NCI-H1930 (cell line): ENCODE measurements at places on chromosomes 6 and 20.

- no peak for DNase-seq
These were observed 151.1 kb downstream of the LRRC1 start for GRCh38 chr6:53945765-53946407.

GRCh38 chr6:85798931-85799652 is 156.4 kb upstream of the SYNCRIP start:
- DNase-seq: no peak

DNA sequence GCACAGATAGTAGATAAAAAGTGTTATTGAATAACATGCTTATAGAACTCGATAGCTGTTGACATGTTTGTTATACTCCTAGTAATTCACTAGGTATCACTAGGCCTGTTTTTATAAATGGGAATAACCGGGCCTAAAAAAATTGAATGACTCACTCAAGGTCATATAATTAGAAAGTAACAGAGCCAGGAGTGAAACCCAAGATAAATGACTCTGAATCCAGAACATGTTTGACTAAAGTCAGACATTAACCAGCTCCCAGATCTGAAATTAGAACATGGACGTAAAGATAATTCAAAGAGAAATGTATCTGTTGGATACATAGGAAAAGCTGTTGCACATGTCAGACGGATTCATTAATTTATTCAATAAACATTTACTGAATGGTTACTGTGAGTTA is 26.9 kb downstream of the RGS17 start:
- DNase-seq: no peak

- DNase-seq: peak; percentile 22
These were observed 150.4 kb upstream of the HMGN3 start for GRCh38 chr6:79384845-79385244.

DNA sequence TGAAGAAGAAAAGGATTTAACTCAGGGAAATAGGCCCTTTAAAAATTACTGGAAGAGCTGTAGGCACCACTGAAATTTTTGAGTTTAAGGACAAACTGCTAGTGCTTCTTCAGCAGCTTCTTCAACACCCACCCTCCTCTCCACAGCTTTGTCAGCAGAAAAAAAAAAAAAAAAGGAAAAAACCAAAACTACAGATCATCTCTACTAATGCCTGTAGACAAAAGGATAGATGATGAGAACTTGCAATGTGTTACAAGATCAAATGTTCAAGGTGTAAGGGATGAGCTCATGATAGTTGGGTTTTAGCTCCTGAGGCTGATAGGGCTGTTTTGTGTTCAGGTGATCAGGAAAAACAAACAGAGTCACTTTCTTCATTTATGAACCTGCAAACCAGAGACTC is 55.2 kb upstream of the PREP start:
- no peak for DNase-seq

DNA sequence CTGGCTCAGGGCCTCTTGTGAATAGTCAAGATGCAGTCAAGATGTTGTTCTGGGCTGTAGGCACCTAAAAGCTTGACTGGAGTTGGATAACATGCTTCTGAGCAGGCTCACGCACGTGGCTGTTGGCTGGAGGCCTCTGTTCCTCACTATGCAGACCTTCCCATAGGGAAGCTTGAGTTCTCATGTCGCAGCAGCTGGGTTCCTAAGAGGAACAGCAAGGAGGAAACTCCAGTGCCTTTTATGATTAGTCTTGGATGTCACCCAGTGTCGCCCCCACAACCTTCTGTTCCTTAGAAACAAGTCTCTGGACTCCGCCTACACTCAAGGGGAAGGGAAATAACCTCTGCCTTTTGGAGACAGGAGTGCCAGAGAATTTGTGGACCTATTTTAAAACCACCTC is 210.7 kb downstream of the BCAS1 start:
- DNase-seq: no peak

- no peak for DNase-seq
These were observed 412.6 kb upstream of the PLCB4 start for GRCh38 chr20:8656335-8656734.

DNA sequence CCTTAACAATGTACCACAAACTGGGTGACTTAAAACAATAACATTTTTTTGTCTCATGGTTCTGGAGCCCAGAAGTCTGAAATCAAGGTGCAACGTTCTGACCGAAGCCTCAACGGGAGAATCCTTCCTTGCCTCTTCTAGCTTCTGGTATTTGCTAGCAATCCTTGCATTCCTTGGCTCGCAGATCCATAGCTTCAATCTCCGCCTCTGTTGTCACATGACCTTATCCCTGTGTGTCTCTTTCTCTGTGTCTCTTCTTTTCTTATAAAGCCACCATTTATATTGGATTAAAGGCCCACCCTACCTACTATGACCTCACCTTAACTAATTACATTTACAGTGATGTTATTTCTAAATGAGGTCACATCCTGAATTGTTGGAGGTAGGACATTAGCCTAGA is 37.2 kb upstream of the DOK5 start:
- DNase-seq: no peak

DNA sequence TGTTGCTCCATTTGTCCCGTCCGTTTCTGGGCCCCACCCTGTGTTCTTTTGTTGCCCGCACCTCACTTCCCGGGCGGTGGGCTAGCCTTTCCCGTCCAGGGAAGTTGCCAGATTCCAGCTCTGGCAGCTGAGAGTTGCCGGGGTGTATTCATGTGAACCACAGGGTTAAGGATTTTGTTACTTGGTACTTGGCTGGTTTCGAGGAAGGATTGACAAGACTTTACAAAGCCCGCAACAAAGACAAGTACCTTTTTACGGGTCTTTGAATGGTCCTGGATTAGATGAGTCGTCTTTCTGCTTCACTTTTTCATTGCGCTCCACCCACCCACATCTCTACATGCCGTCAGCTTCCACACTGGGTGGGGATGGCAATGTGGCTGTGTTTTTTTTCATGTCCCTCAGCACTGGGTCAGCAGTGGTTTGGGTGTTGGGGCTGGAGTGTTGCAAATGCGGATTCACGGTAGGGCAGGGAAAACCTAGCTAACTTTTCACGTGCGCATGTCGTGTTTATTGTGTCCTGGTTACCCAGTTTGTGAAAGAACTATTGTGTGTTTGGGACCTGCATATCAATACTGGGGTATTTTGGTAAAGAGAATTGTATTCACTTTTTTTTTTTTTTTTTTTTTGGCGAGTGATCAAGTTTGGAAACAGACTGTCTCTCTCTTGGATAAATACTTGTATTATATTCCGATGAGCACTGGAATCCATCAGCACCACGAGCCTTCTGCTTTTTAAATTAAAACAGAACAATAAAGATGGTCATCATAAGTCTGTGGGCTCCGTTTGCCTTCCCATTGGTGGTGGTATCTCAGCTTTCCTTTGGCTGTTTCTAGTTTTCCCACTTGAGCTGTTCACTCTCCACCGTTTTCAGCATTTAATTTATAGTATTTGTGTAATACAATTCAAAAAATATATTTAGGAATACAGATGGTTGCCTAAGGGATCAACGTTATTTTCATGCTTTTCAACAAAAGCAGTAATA is 1.2 kb downstream of the DUSP22 start:
- no peak for DNase-seq

GRCh38 chr6:131954775-131955107 is 3.6 kb upstream of the CCN2 start:
- no peak for DNase-seq

GRCh38 chr6:68126089-68126749 is 508.9 kb upstream of the ADGRB3 start:
- no peak for DNase-seq

GRCh38 chr6:93749191-93749590 is 329.8 kb upstream of the EPHA7 start:
- DNase-seq: no peak

- DNase-seq: no peak
These were observed 148.2 kb downstream of the ERMARD start for GRCh38 chr6:169899481-169900145.

GRCh38 chr20:38805502-38805957 is at the start of gene PPP1R16B:
Gene PPP1R16B (plus strand): TSS chr20:38805697. CDS start chr20:38835926, 30,229 bp downstream.
- peak; percentile 22 for DNase-seq

GRCh38 chr20:35643045-35643444 is 21.7 kb downstream of the CPNE1 start:
- DNase-seq: no peak

DNA sequence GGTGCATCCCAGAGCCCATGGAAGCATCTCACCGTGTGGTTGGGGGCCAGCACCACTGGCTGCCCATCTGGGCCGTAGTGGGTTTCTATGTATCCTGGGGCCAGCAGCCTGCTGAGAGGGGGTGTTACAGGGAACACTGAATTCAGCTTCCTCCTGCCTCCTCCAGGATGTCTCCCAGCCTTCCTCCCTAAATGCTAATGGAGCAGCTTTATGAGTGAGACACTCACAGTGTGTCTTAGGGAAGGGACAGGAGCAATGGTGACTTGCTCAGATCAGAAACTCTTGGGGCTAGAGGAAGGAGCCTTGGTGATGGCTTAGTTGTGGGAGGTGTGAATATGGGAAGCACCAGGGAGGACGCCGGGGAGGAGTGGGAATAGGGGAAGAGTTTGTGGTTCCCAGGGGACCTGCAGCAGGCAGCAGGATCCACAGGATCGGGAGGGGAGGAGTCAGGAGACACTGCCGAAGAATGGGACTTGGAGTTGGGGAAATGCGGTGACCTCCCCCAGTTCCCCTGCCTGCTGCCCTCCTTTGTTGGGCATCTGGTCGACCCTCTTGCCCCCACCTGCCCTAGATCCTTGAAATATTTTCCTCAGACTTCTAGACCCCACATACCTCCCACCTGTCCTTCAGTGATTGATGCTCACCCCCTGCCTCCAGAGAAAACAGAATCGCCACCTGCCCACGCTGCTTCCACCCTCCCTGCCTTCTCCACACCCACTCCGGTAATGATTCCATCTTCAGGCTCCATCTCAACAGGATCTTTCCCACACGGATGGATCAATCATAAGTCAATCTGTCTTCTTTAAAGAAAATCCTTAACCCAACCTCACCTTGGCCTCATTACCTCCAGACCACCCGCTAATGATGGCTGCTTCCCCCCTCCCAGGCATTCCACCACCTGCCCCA is 6.6 kb downstream of the ADAM33 start:
- DNase-seq: no peak

DNA sequence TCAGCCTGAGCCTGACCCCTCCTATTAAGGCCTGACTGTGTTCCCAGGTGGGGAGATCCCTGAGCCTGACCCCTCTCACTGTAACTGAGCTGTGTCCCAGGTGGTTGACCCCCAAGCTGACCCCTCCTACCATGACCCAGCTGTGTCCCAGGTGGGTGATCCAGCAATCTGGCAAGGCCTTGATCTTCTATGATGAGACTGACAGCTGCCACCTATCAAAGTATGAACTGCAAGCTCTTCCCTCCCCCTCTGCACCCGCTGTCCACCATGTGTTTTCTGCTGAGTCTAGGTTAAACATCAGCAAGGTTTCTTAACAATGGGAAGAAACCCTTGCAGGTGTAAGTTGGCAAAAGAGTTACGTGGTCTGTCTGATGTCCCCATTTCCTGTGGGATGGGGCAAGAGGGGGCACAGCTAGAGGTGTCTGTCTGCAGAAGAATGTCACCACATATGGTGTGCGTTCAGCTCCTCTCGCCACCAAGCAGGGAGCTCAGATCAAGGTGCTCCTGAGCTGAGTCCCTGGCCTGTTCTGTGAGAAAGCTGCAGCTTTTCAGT is 5.9 kb downstream of the PXDC1 start:
- no peak for DNase-seq

DNA sequence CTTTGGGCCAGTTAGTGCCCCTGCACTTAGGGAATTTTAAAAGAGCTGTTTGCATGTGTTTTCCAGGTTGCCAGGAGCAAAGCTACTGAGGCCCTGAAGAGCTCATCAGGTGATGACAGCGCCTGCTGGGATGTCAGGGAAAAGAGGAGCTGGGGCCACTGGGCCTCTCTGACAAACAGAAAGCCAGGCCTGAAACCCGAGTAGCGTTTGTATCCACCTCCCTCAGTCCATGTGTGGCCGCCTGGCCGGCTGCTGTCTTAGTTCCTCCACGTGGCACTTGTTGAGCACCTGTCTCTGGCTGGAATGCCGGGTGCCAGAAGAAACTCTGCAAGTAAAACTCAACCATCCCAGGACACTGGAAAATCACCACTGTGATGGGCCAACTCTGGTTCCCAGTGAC is 601.2 kb downstream of the CDH26 start:
- no peak for DNase-seq

GRCh38 chr6:43736211-43736786 is 33.7 kb upstream of the VEGFA start:
- DNase-seq: no peak

DNA sequence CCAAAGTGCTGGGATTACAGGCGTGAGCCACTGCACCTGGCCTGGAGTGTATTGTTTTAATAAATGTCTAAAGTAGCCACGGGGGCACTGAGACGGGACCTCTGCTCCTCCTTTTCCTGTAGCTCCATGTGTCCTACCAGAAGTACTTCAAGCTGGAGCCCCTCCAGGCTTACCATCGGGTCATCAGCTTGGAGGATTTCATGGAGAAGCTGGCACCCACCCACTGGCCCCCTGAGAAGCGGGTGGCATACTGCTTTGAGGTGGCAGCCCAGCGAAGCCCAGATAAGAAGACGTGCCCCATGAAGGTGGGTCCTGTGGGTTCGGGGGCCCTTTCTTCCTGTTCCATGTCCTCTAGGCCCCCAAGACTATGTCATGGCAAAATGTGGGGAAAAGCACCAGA is 7.5 kb downstream of the POFUT1 start:
- no peak for DNase-seq

- no peak for DNase-seq
These were observed 16.1 kb upstream of the RIPOR2 start for GRCh38 chr6:24951811-24952299.

DNA sequence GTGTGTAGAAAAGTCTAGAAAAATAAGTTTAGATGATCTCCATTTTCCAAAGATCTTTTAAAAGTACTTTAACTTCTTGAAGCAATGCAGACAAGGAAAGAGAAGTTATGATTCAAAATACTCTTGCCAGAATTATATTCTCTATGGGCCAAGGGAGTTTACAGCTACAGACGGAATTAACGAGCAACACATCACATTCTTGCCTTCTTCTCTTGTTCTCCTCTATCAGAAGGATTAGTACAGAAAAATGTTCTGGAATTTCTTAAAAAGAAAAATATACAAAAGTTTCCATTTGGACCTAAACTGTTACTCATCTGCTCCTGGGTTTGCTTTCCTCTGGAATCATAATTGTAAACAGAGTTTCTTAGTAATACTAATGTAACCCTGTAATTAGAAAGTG is 284.7 kb upstream of the HSF2 start:
- DNase-seq: no peak

GRCh38 chr6:136922685-136923006 is 545 bp downstream of the SLC35D3 start:
- no peak for DNase-seq
